ENCODE measurements at places on chromosomes 13 and 19. TPM values are rescaled to one million over a fixed set of nuclear protein-coding genes. Genes with fewer than 3 reads are reported as not detected.
A peak's percentile ranks its signal among the peaks of the same experiment; 100 is the strongest.

The CD70 gene
- total RNA-seq = not detected

GRCh38 chr19:54268936-54269335, 11.9 kb upstream of the LILRB5 start:
- no peak for DNase-seq

The KLF1 gene
- not detected for total RNA-seq

DNA sequence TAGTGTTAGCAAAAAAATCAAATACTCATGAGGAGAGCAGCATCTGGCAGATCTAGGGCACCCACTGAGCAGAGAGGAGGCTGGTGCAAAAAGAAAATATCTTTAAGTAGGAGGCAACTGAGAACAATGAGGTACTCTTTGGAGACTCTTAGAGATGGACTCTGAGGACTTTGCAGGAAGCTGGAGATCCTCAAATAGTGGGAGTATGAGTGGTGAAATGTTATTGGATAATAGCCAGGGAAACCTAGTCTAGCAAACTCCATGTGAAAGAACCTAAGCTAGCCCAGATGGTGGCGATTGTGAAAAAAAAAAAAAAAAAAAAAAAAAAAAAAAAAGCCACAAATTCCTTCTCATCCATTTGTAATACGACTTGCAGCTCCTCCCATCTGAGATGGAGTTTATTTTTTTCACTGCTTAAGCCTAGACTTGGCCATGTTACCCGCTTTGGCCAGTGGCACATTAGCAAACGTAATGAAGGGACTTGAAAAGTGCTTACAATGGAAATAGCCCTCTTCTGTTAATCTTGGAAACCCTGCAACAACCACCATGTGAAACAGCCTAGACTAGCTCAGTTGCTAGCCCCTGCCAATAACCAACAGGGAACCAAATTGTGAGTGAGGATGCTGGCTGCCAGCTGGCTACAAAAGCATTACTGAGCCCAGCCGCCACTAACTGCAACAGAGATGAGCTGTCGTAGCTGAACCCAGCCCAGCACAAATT, 476.2 kb downstream of the KLF12 start:
- DNase-seq = no peak

DNA sequence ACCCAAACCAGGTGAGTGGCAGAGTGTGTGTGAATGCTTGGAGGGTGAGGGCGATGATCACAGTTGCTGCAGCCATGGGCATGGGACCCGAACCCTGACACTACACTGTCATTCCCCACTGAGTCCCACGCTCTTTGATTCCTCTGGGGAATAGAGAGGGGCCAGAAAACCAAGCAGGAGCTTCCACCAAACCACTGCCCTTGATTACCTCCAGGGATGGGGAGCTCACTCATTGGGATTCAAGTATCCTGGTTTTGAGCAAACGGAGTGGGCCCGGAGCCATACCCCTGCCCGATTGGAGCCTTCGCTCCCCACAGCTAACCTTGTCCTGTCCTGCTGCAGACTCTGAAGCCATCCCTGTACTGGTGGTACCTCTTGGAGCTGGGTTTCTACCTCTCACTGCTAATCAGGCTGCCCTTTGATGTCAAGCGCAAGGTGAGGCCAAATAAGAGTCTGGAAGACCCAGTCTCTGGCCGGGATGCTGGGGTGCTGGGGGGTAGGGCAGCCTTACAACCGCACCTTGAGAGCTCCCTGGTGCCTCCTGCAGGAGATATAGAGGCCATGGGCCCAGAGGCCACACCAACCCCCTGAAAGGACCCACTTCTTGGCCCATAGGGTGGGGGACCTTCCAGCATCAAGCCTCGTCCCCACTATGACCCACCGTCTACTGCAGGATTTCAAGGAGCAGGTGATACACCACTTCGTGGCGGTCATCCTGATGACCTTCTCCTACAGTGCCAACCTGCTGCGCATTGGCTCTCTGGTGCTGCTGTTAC, 47.3 kb downstream of the CERS4 start:
- DNase-seq = no peak

- DNase-seq = peak; percentile 29
Measured at GRCh38 chr19:16899566-16900075, 10.8 kb downstream of the F2RL3 start.

The C19orf38 gene
- not detected for total RNA-seq

The GPR18 gene
- not detected for total RNA-seq

DNA sequence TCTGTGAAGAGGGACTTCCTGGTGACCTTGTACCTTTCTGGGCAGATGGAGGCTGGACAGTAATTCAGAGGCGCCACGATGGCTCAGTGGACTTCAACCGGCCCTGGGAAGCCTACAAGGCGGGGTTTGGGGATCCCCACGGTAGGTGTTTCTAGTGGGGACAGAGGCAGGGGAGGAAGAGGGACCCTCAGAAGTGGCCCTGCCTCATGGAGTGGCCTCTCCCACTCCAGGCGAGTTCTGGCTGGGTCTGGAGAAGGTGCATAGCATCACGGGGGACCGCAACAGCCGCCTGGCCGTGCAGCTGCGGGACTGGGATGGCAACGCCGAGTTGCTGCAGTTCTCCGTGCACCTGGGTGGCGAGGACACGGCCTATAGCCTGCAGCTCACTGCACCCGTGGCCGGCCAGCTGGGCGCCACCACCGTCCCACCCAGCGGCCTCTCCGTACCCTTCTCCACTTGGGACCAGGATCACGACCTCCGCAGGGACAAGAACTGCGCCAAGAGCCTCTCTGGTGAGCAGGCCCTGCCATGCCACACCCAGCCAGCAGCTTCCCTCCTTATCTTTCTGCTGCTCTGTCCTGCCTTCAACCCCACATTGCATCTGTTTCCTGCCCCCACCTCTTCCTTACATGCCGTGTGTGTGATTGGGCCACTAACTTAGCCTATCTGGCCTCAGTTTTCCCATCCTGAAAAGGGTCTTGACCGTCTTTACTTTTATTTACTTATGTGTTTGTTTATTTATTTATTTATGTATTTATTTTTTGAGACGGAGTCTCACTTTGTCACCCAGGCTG, 7.3 kb downstream of the ANGPTL4 start:
- no peak for DNase-seq

DNA sequence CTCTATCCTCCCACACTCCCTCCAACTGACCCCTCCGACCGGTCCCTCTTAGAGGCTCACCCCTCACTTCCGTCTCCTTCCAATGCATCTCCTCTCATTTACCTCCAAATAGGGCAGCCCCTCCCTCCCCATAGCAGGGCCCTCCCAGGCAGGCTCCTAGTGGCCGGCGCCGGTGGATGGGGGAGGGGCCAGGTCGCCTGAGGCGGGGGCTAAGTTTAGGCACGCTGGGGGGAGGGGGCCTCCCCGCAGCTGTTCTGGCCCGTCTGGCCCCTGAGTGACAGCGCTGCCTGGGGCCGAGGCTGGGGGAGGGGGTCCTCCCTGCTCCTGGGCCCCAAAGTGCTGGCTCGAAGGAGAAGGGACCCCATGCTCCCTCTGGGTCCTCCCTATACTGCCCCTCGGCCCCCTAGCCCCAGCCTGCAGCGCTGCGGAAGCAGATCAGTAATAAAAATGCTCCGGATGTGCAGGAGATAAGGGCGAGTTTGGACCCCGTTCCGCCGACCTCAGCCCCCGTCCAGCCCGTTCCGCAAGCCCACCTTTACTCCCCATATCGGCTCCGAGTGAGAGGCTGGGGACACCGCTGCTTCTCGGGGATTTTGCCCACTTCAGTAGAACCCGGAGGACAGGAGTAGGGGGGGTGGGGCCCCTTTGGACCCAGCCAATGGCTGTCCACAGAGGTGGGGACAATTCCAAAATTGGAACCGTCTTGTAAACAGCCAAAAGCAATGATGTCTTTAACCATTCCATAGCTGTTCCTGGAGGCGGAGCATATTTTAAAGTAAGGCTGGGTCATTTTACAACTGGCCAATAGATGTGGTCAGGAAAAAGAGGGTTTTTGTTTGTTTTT, 4.0 kb downstream of the RTN2 start:
- peak; percentile 33 for DNase-seq

DNA sequence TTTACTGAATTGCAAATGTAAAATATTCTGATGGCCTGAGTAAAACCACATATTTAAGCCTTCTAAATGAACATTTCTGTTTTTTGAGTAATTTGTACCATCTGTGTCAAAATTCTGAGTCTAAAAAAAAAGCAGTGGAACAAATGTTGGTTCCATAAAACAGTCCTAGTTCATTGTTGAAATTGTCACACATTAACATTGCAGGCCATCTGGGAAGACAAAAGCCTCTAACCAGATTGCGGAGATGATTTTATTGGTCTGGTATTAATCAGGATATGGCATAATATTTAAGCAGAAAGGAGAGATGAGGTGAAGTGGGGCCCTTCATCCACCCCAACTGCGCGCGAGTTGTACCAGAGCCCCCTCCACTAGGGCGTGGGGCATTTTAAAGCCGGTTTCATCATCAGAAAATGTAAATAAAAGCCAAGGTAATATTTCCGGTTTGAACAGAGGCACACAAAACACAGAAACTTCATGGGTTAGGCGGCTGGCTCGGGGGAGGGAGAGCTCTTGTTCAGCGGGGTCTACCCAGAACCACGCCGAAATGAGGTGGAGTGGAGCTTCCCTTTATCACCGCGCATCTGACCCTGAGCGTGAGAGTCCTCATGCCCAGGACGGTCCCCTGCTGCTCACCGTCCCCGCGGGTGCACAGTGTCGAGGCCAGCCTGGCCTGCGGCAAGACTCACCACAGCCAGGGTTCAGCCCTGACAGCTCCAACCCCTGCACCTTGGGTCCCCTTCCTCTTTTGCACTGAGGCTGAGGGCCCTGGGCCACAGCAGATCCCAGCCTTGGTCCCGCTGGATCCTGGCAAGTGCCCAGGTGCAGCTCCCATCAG, 169.2 kb downstream of the URI1 start:
- DNase-seq = no peak

DNA sequence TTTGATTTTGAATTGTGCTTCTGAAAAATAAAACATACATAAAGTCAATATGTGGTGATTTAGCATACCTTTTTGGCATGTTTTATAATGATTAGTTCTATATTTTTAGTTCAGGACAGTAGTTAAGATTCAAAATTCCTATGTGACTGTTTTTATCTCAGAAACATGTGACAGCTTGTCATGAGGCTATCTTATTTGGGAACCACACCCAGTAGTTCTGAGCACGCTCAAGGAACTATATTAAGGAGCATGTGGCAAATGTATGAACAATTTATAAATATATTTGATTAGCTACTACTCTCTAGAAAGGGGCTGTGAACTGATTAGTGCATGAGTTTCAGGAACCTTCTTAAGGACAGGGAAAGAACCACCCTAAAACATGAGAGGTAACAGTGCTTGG, 38.8 kb downstream of the FGF9 start:
- no peak for DNase-seq

- no peak for DNase-seq
Measured at GRCh38 chr13:35165205-35165604, 223.1 kb downstream of the NBEA start.

The GJA3 gene
- not detected for total RNA-seq

GRCh38 chr13:39051157-39051556, 12.9 kb downstream of the NHLRC3 start:
- no peak for DNase-seq

- DNase-seq = no peak
Measured at GRCh38 chr19:33492090-33492489, 29.5 kb downstream of the PEPD start.

The ZNF677 gene
- 27.0 TPM for total RNA-seq

DNA sequence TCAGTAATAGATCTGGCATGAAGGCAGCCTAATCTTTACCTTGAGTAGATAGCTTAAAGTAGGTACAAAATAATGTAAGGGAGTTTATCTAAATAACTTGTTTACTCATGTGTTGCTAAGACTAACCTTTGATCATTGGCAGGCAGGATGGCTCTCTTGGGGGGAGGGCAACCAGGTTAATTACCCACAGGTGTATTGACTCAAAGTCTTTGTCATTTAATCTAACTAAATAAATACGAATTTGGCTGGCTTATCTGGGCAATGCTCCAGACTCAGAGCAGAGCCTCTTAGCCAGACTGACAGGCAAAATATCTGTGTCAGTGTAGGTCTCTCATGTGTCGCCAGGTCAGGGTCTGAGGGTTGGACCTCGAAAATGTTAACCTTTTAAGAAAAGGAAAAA, 283.4 kb upstream of the KLHL1 start:
- DNase-seq = no peak

DNA sequence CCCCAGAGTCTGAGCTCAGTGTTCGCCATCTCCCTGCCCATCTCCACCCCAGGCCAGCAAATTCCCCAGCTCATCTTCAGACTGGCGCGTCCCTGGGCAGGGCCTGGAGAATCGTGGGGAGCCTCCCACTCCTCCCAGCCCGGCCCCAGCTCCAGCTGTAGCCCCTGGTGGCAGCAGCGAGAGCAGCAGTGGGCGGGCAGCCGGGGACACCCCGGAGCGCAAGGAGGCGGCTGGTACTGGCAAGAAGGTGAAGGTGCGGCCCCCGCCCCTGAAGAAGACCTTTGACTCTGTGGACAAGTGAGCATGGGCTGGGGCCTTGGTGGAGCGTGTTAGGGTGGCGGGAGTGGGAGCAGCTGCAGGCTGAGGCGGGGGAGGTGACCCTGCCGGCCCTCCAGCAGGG, 8.4 kb upstream of the PRR19 start:
- no peak for DNase-seq

The CLDND2 gene
- 1.1 TPM for total RNA-seq

- no peak for DNase-seq
Measured at GRCh38 chr13:96481482-96481881, 391.6 kb downstream of the HS6ST3 start.

Data from neural crest cell (in vitro differentiated cells).